ENCODE measurements at places on chromosomes 7 and 10.

- DNase-seq, result no peak
Observed at GRCh38 chr10:25999295-25999981, 65.4 kb downstream of the MYO3A start.

DNA sequence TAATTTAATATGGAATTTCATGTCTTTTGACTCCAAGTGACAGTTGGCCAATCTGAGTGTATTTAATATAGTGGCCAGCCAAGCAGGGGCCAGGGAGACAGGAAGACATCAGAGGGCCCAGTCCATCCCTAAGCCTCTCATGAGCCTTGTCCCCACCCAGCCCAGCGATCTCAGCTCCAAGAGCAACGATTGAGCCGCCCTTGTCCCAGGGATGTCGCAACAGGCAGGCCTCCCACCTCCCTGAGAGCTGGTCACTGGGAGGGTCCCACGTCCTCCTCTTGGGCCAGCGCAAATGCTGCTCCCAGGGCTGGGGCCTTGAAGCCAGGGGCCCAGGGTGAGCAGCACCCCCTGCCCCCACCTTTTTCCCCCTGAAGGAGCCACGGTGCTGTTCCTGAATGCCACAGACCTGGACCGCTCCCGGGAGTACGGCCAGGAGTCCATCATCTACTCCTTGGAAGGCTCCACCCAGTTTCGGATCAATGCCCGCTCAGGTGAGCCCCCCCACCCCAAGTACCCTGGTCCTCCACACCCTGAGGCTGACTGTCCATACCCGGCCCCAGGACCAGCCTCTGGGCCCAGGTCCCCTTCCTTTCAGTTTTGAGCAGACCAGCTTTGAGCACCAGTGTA is 29.4 kb downstream of the C10orf105 start:
- no peak for DNase-seq

- no peak for DNase-seq
Observed at GRCh38 chr7:50199824-50200223, 104.7 kb upstream of the IKZF1 start.

DNA sequence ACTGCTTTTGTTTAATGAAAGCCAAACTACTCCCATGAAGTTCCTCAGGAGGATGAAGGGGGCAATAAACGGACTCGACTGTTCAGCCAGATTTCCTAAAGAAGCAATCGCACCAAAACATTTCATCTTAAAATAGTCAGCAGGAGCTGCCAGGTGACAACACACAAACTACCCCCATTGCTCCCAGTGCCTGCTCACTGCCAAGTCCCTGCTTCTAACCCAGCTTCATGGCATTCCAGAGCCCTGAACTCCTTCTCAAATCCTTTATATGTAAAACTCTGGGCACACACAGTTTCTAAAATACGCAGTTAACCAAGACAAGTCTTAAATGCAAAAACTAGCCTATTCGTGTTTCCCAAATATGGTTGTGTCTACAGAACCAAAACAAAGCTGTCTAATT is 110.0 kb downstream of the SORBS1 start:
- no peak for DNase-seq

GRCh38 chr10:63498665-63499064 is 22.5 kb upstream of the REEP3 start:
- DNase-seq, result no peak

- DNase-seq, result no peak
Observed at GRCh38 chr7:38428041-38428440, 154.6 kb upstream of the TARP start.

GRCh38 chr7:84497873-84498272 is 303.3 kb upstream of the SEMA3A start:
- no peak for DNase-seq

All from ELF-1 (cell line).